ENCODE measurements at places on chromosomes 6 and 20.

DNA sequence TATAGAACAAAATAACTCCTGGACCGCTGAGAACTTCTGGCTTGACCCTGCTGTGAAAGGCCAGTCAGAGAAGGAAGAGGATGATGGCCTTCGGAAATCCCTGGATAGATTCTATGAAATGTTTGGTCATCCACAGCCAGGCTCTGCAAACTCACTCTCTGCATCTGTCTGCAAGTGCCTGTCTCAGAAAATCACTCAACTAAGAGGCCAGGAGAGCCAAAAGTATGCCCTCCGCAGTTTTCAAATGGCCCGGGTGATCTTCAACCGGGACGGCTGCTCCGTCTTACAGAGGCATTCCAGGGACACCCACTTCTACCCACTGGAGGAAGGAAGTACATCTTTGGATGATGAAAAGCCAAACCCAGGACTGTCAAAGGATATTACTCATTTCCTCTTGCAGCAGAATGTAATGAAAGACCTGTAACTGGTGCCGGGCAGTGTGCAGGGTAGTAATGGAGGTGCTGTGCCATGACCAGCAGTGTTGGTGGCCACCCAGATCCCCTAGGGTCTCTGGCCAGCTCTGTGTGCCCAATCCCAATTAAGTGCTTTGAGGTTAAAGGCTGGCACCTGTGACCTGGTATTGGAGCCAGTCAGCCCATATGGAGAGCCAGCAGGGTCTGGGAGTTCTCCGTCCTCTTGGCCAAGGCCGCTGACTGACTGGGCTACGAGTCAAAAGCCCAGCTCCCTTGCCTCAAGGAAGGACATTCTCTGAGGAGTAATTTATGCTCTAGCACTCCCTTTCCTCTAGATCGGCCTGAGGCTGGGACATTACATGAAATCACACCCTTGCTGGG is 87.1 kb downstream of the TRMT6 start:
- DNase-seq: no peak

GRCh38 chr20:31568773-31569162 is 36.3 kb upstream of the ID1 start:
- no peak for DNase-seq

DNA sequence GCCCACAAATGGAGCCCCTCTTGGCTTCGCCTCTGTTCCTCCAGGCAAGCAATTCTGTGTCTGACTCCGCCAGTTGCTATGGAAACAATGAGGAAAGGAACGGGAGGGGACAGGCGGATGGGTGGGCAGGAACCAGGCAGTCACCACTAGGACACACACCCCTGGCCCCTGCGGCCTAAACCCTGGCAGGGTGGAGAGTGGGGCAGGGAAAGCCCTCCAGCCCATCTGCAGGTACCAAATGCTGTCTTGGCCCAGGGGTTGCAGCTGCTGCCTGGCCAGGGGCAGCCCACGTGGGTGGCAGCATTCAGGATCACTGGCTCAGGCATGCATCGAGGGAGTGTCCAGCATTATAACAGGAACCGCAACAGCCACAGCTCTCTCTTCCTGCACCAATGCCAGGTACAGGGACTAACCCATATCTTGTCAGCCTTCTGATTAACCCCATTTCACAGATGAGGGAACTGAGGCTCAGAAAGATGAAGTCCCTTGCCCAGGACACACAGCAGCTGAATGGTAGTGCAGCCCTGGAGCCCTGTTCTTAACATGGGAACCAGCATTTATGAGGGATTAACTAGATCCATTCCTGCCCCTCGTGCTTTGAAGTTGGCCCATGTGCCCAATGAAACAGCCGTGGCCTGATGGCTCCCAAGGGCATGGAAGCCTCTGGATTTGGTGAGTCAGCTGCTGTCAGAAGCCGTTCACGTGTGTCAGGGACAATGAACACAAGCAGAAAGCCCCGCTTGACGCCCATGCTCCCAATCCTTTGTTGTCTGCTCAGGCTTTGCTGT is 66.3 kb downstream of the NOL4L start:
- no peak for DNase-seq

GRCh38 chr20:63740070-63740626 is 572 bp downstream of the SLC2A4RG start:
- no peak for DNase-seq

DNA sequence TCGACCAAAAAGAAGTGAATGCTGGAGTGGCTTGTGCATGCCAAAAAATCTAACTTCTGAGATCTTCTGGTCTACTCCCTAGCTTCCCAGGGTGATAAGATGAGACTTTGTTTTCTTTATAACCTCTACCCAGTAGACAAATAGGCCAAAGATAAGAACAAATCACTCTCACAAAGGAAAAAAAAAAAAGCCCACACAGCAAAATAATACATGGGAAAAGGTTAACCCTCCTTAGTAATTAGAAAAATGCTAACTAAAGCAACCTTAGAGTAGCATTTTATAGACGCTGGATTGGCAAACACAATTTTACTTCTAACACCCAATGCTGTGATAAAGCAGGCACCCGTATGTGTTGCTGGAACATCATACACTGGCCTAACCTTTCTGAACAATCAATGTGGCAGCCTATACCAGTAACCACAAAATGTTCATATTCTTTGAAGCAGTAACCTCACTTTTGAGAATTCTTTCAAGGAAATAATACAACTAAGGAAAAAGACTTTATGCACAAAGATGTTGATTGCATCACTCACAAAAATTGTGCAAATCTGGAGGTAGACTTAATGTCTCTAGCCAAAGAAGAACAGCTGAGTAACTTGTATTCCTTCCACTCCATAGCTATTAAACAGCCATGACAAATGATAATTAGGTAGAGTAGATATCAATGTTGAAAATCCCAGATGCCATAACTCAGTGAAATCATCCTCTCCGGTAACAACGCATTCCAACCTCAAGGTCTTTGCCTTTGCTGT is 116.3 kb upstream of the QKI start:
- DNase-seq: no peak
